ENCODE measurements at places on chromosomes 4 and X.

- peak; percentile 27 for DNase-seq
These were observed 91.4 kb downstream of the STK32B start for GRCh38 chr4:5142726-5143125.

GRCh38 chr4:151296227-151296626 lies 19.3 kb downstream of the PRSS48 start:
- no peak for DNase-seq

GRCh38 chr4:23373261-23373660 lies 516.6 kb downstream of the PPARGC1A start:
- DNase-seq = no peak

- no peak for DNase-seq
These were observed 220.7 kb upstream of the CASK start for GRCh38 chrX:42143866-42144592.

GRCh38 chr4:76374798-76375197 lies 46.1 kb downstream of the CCDC158 start:
- no peak for DNase-seq

DNA sequence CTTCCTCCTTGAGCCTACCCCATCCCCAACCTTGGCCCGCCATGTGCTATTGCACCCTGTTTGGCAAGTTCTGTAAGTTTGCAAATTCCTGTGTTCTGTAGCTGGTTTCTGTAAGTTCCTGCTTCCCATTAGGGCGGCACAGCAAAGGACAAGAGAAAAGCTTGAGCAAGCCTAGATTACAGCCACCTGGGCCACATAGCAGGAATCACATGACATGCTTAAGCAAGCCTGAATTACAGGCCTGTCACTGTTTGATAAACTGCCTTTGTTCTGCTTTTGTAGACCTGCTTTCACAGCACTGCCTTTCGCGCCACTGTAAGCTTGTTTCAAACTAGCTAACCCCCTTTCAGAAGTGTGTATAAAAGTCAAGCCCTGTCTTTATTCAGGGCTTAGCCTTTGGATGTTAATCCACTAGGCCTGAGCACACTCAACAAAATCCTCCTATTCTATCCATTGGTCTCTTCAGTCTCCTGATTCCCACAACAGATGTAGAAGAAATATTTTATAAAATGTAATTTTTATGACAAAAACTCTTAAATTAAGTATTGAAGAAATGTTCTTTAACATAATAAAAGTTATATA lies 906.8 kb upstream of the NDST4 start:
- no peak for DNase-seq

DNA sequence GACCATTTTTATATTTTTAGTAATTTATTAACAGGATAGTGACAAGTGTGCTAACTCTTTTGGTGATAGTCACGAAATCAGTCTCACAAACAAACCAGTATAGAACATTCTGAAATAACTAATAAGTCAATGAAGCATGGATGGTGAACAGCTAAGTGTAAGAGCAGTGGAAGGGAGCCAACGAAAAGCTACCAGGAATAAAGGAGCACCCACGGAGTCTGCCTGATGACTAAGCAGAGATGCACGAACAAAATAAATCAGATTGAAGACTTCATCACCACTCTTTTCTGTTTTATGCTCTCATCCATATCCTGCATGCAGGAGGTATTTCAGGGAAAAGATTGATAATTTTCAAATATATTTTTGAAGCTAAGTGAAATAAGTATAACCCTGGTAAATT lies 891.1 kb upstream of the HS3ST1 start:
- DNase-seq = no peak

GRCh38 chr4:176300565-176300964 lies 19.2 kb upstream of the SPCS3 start:
- DNase-seq = no peak

- no peak for DNase-seq
These were observed 23.6 kb downstream of the PLAC1 start for GRCh38 chrX:134634691-134635090.

DNA sequence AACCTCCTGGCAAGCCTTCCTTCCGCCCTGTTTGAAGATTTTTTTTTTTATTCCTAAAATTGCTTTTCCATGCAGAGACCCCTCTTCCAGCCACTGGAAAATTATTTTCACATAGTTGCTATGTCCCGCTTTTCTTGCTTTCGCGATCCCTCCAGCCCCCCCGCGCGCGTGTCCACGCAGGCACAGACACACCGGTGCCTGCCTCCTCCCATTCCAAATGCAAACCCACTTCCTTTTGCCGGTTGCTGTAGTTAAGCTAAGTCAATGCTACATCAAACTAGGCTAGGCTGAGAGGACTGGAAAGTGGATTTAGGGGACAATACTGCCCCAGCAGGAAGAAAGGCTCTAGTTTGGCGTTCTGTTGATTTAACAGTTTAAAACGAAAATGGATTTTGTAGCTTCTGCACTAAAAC lies 111.0 kb downstream of the DHX15 start:
- no peak for DNase-seq

GRCh38 chr4:119589165-119589564 lies 39.4 kb downstream of the PDE5A start:
- DNase-seq = no peak

- DNase-seq = peak; percentile 30
These were observed 257.7 kb downstream of the RAPGEF2 start for GRCh38 chr4:159360549-159360948.

DNA sequence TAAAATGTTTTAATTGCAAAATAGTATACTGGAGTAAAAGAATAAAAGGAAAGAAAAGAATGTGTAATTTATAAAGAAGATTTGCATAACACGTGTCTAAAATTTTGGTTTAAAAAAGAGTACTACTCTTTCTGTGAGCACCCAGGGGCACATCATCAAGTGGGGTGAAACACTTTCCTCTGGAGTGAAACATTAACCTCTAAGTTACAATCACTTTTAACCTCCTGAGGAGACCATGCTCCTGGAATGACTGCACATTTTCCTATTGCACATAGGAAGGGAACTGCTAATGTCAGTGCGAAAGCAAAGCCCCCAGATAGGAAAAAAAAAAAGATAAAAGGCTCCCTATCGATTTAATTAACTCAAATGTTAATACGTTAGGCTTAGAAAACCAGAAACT lies 13.3 kb downstream of the VEGFC start:
- no peak for DNase-seq

GRCh38 chr4:39660045-39660444 lies 21.4 kb upstream of the SMIM14 start:
- no peak for DNase-seq

- DNase-seq = no peak
These were observed 1420.2 kb downstream of the PCDH18 start for GRCh38 chr4:136112116-136112515.

DNA sequence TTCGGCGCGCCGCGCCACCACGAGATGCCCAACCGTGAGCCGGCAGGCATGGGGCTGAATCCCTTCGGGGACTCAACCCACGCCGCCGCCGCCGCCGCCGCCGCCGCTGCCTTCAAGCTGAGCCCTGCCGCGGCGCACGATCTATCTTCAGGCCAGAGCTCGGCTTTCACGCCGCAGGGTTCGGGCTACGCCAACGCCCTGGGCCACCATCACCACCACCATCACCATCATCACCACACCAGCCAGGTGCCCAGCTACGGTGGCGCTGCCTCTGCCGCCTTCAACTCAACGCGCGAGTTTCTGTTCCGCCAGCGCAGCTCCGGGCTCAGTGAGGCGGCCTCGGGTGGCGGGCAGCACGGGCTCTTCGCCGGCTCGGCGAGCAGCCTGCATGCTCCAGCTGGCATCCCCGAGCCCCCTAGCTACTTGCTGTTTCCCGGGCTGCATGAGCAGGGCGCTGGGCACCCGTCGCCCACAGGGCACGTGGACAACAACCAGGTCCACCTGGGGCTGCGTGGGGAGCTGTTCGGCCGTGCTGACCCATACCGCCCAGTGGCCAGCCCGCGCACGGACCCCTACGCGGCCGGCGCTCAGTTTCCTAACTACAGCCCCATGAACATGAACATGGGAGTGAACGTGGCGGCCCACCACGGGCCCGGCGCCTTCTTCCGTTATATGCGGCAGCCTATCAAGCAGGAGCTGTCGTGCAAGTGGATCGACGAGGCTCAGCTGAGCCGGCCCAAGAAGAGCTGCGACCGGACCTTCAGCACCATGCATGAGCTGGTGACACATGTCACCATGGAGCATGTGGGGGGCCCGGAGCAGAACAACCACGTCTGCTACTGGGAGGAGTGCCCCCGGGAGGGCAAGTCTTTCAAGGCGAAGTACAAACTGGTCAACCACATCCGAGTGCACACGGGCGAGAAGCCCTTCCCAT lies 1.1 kb downstream of the ZIC3 start:
- no peak for DNase-seq

DNA sequence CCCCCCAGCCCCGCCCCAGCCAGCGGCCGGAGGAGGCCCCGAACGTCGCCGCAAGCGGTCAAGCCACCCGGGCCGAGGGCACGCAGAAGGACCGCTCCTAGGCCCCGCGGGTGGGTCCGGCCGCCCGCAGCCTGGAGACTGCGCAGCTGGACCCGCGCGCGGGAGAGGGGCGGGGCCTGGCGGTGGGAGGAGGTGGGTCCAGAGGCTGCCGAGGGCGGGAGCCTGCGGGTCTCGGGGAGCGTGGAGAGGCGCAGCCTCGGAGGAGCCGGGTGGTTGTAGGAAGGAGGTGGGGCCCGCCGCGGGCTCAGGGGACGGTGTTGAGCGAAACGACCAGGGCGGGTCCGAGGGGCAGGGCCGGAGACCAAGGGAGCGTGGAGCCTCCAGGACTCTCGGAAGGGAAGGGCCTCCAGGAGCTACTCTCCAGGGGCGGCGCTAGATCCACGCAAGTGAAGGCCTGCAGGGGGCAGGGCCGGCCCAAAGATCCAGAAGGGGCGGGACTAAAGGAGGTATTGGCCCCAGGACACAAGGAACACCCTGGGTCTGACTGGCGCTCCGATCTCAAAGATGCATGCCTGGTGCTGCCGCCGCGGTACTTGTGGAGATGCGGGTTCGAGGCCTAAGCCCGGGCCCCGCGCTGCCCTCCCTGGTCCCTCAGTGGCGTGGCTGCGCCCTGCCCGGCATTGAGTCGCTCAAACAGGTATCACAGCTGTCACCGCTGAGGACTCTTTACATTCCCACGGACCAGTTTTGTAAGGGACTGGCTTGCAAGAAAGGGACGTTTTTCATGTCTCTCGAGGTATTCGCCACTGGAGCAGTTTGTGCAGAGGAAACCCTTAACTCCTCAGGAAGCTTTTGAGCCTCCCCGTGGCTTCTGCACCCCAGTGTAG lies 5.9 kb downstream of the TIMM17B start:
- peak; percentile 65 for DNase-seq

DNA sequence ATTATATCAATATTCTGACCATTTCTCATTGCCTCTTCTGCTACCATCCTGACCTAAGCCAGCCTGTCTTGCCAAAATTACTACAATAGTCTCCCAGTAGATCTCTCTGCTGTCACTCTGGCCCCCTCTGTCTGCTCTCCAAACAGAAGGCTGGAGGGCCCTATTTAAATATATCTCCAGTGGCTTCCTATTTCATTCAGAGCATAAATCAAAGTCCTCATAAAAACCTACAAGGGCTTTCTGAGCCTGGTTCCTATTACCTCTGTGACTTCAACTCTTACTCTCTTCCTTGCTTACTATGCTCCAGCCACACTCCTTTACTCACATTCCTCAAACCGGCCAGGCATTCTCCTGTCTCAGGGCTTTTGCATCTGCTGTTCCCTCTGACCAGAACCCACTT lies 19.0 kb downstream of the IGSF1 start:
- no peak for DNase-seq

DNA sequence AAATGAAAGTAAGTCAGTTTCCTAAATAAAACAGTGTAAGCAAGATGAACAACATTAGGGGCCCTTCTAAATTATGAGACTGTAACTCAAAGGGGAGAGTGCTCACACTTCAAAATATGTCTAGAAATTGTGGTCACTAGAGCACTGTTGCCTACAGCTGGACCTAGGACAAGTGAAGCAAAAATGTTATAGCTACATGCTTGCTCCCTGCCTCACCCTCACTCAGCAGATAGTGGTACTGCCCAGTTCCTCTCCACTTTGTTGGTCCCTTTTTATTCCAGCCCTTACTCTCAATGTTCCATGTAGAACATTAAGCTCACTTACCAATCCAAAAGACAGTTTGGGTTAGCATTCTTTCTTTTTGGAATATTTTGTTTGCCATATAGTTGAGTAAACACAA lies 147.3 kb downstream of the GRIA3 start:
- no peak for DNase-seq

- DNase-seq = no peak
These were observed 11.3 kb upstream of the SLC2A9 start for GRCh38 chr4:10032625-10033024.

- no peak for DNase-seq
These were observed 103.4 kb downstream of the QRFPR start for GRCh38 chr4:121277194-121278105.

- no peak for DNase-seq
These were observed 23.7 kb downstream of the TLR6 start for GRCh38 chr4:38832624-38833528.

DNA sequence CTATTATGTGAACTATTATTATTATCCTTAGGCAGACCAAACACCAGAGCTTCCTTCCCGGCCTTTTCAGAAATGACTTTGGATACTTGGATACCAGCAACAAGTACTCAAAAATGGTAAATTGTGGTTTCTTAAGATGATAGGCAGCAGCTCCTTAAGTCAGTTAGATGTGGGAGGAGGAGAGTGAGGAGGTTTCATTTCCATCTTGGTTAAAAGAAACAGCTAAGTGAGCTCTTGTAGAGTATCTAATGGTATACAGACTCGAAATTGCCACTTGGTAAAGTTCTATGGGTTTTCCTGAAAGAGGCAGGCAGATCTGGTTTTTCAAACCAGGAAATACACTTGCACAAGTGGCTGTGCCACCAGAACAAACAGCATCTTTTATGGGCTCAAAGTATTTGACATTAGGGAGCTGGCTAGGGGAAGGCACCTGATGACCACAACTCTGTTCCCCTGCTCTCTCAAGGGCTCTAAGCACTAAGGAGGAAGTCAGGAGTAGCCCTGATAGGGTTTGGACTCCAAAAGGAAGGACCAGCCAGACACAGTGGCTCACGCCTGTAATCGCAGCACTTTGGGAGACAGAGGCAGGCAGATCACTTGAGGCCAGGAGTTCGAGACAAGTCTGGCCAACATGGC lies 130.9 kb downstream of the TMEM164 start:
- no peak for DNase-seq

DNA sequence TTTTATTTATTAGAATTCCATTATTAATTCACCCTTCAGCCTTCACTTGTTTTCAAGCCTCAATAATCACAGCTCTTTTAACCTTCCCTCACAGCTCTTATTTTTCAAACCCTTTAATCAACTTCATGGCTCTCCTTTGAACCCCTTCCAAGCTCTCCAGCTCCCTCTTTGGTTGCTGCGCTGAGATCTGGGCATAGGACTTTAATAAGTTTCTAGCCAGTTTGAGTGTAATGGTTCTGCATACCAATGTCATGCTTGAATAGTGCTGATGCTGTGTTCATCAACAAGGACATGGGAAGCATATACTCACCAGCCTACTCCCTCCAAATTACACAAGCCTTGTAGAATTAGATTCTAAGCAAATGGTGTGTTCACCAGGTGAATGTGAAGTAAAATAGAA lies 3.5 kb upstream of the RNF212 start:
- no peak for DNase-seq

DNA sequence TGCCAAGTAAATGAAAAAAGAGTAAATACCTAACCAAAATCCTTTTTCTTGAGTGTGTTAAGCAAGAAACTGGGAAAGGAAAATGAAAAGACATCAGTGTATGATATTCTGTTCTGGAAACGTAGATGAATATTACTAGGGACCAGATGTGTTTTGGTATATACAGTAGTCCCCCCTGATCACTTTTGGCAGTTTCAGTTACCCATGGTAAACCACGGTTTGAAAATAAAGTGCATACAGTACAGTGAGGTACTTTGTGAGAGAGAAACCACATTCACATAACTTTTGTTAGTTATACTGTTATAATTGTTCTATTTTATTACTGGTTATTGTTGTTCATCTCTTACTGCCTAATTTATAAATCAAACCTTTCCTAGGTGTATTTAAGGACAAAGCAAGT lies 250.9 kb downstream of the TENM3 start:
- DNase-seq = no peak
